Activated CD4-positive, alpha-beta T cell treated with anti-CD3 and anti-CD28 coated beads, Interleukin-2, amount 50 U/mL, for 4 hours (primary cell): ENCODE measurements at places on chromosomes 7 and 10.
A peak's percentile ranks its signal among the peaks of the same experiment; 100 is the strongest.

DNA sequence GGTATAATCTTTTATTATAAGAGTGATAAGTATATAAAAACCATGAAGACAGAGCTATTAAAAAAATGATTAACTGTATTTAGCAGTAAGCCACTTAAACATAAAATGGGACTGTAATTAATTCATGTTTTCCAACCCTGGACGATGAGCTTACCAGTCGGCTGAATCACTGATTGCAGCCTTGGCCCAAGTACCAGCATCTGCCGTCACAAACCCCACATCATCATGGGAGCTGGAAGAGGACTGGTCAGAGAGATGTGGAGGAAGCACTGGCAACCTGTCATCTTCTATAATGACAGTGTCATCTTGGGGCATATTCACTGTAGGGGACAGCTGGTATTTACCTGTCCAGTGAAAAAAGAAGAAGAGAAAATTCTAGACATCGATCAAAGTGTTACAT, 473.6 kb downstream of the PARD3 start:
- no peak for DNase-seq

- peak; percentile 29 for DNase-seq
Measured at GRCh38 chr7:150631866-150632864, at the start of gene GIMAP6. Gene GIMAP6 (minus strand): TSS chr7:150632385. CDS start chr7:150630142, 2,243 bp downstream.

- DNase-seq, result no peak
Measured at GRCh38 chr7:95736635-95737034, 35.7 kb upstream of the DYNC1I1 start.

GRCh38 chr10:4807761-4808507, 18.1 kb upstream of the AKR1E2 start:
- no peak for DNase-seq

- no peak for DNase-seq
Measured at GRCh38 chr10:102280397-102281101, 35.2 kb downstream of the GBF1 start.

DNA sequence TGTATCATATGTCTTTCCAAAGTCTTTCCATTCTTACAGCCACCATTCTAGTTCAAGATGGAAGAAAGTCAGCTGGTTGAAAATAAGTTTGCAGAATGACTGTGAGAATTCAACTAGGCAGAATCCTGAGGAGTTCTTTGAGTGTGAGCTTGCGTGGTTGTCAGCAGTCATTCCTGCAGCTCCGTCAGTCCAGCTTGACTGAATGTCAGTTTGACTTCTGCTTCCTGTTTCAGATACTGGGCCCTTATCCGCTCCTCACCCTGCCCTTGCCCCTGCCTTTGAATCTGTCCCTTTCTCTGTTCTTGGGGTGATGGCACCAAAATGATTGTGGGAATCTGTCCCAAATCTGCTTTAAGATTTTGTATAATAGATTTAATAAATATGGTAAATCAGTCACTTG, 27.8 kb downstream of the SLC26A5 start:
- DNase-seq, result no peak

DNA sequence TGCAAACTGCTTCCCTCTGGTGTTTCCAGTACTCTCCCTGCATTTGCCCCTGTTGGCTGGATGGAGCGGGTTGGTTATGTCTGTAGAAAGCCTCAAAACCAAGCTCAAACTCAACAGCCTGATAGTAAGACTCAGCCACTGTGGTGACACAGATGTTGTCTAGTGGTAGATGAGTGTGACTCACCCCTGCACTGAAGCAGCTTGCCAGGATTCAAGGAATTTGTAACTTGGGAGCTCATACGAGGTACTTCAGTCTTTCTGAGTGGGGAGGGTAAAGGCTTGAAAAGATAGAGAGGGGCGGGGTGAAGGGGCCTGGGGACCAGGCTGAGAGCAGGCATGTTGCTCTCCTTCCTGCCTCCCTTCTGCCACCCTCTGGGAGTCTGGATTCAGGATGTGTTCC, 22.9 kb upstream of the AQP1 start:
- DNase-seq, result no peak

DNA sequence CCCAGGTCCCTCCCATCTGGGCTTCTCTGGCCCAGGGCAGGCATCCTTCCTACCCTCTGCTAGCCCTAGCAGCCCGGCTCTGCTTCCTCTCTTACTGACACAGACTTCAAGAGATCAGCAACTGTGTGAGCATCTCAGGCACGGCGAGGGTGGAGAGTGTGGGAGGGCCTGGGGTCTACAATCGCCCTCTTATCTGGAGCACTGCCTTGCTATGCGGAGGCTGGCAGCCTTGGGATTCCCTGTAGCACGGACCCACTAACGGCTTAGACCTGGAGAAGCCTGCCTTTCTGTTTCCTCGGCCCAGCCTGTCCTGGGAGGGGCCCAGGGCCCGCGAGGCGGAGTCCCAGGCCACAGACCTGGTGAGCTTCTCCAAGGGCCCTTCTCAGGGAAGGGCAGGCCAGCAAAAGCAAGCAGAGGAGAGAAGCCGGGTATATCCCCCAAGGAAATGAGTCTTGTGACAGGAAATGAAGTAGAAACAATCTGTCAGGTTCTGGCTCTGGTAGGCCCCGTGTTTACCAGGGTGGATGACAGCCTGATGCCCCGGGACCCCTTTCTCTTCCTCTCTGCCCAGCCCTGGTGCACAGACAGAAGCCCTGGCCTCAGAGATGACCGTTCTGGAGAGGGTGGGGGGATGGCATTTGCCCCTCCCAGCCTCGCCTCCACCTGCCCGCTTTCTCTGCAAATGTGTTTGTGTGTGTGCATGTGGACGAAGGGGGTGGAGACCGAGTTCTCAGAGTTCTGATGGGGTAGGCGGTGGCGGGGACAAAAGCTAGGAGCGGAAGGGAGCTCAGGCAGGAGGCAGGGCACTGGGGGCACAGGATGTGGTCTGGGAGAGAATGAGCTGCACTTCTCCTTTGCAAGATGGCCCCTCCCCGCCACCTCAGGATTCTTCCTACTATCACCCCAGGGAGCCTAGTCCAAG, 2.5 kb downstream of the LRCH4 start:
- DNase-seq, result peak; percentile 37

- DNase-seq, result no peak
Measured at GRCh38 chr10:19785366-19785765, 30.9 kb upstream of the PLXDC2 start.

DNA sequence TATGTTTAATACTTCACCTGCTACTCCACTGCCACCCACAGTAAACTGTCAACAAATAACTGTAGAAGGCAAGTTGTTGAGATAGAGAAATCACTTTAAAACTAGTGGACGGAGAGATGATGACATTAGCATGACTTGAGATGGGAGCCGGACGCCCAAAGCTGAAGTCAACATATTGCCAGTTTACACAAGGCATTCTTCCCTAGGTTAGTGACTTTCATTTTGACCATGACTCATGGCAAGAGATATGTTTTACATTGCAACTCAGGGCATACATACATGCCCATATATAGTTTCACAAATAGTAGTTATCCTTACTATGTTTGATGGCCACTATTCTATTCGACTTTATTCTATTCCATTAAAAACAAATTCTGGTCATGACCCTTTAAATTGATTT, 296.6 kb downstream of the PLXNA4 start:
- no peak for DNase-seq

DNA sequence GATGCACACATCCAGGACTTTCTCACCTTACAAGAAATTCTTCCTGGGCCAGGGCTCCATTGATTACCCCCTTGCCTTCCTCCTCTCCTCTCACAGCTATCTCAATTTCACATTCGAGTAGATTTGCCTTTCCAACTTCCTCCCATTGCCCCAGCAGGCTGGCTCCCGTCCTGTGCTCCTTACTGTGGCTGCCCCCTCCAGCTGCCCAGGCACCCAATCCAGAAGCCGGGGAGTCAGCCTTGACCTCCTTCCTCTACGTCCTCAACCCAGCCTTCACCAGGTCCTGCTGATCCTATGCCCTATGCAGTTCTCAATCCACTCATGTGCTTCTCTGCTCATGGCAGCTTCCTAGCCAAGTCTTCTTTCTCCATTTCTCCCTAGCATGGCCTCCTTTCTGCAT, 85.7 kb upstream of the GPR26 start:
- DNase-seq, result no peak

GRCh38 chr10:130927157-130927556, 384.4 kb downstream of the TCERG1L start:
- no peak for DNase-seq

DNA sequence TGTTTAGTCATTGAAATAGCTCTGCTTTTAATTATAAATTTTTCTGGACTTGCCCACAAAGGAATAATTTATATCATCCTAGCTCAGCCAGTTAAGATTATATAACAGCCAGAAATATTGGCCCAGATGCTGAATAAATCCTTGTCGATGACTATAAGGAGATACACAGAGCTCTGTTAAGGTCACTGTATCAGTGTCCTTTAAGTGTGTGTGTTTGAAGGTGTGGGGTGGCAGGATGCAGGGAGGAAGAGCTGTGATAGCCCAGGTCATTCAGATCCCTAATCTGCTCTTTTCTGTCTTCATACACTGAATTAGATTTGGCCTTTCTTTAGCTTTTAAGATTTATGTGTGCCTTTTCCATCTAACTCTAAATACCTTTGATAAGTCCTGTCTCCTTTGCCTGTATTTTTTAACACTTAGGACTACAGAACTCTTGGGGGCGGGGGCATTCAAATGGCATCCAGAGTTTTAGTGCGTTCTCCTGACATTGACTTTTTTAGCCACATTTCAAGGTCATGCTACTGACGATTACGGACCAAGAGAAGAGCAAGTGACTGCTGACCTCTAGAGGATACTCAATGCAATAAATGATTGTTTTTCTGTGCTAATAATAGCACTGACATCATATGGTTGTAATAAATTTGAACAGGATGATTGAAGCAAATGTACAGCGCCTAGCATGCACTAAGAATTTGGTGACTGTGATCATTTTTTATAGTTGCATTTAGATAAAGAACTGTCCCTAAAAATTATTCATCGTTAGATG, 172.3 kb downstream of the CACNB2 start:
- no peak for DNase-seq

DNA sequence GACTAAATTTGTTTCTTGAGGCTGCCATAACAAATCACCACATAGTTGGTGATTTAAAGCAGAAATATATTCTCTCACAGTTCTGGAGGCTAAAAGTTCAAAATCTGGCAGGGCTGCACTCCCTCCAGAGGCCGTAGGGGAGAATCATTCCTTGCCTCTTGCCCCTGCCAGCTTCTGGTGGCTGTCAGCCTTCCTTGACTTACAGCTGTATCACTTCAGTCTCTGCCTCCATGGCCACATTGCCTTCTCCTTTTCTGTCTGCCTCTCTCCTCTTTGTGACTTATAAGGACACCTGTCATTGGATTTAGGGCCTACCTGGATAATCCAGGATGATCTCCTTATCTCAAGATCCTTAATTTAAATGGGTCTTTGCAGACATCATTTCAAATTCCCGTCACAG, 5.8 kb upstream of the LRRC4 start:
- DNase-seq, result no peak

DNA sequence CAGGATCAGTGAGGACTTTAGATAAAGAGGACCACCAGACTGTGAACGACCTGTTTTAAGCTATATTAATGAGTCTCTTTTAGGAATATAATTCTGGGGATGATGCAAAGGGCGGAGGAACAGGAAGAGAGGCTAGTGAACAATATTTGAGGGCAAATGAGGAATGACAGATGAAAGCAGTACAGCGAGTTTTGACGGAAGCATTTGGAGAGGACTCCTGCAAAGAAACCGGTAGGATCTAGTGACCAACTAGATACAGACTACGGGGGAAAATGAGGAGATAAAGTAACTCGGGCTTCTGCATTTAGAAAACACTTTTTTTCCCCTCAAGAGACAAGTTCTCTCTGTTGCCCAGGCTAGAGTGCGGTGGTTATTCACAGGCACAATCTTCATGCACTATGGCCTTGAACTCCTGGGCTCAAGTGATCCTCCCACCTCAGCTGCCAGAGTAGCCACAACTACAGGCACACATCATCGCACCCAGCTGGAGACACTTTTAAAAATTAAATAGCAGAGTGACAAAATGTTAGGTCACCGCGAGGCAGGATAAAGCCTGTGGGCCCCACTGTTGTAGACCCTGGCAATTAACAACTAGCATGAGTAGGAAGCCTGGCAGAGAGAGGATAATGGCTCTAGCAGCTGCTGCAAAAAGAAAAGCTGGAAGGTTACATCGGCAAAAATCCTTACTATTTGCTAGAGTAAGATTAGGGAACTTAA, 143.2 kb downstream of the SRPK2 start:
- DNase-seq, result no peak

DNA sequence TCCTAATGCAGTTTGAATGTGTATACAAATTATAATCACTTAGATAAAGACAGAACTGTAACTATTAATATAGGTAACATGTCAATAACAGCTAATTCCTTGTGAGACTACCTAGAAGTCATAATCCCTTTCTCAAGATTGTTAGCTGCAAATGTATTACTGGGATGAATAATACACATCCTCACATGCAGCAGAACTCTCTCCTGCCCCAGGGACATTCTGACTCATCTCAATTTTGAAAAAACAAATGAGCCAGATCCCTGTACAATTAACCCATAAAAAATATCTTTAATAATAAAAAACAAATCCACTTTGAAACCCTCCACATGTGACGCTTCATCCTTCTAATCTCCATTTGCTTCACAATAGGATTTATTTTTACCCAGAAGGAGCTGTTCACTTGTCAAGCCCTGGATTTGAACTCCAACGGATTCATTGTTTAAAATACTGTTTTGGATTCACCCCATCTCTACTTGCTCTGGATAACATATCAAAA, 428.4 kb upstream of the TEX47 start:
- DNase-seq, result no peak

DNA sequence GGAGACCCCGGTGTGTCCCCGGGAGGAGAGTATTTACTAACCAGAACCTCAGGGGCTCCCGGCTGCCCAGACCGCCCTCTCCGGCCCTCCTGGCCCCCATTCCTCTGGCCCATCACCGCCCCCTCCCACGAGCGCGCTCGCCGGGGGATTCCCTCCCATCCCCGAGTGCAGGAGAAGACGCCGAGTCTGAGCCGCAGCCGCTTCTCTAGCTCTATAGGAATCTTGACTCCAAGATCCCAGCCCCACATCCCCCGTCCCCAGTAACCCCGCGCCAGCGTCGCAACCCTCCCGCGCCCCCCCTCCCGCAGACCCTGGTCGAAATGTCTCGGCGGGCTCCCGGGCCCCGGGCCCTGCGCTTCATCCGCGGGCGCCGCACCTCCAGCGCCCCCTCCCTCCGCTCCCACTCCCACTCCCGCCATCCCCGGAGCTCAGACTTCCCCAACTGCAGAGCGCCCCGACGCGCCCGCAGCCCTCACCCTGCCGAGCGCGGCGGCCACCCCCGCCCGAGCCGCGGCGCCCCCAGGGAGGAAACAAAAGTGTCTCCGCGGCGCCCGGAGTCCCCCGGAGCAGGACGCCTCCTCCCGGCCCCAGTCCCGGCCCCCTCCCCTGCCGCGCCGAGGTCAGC, 541 bp downstream of the ELMO1 start:
- DNase-seq, result peak; percentile 41
